HepG2 (cell line): ENCODE measurements at places on chromosomes 7 and 10.

- no peak for DNase-seq
These were observed 11.2 kb upstream of the GSTK1 start for GRCh38 chr7:143252006-143252405.

DNA sequence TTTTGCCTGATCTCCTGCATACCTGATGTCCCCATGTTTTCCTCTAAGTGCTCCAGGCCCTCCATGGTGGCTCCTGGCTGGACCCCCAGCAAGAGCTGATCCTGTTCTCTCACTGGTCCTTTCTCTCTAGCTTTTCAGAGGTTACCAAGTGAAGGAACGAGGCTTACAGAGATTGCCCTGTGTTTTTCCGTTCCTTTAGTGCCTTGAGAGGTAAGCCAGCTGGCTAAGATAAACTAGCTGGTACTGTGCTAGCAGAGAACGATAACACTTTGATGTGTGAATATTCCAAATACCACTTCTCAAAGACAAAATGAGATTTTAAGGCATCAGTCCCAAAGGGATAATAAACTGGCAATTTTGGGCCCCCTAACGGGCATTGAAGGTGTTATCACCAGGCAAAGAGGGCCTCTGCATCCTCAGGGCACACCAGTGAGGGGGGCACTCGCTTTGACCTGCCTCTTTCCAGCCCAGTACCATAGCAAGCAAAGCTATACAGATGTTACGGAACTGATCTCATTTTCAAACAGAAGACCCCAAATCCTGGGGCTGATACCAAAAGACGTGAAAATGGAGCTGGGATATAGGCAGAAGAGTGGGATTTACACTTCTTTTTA lies 8.4 kb upstream of the CCNY start:
- no peak for DNase-seq

DNA sequence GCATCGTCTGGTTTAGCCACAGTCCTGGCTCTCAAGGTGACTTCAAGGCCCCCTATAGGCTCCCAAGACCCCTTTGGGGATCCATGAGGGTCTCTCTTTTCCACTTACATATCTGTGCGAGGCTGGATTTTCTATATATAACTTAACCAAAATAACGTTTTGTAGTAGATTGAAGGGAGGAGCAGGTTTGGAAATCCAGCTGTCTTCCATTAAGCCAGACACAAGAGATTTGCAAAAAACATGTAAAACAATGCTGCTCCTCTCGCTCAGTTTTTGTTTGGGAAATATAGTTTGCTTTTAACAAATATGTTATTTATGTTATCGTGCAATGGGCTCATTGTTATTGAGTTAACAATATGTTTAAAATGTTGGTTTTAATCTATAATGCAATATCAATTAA lies 811.2 kb downstream of the TYW1 start:
- no peak for DNase-seq

- no peak for DNase-seq
These were observed 209.4 kb downstream of the CELF2 start for GRCh38 chr10:11227103-11227502.

GRCh38 chr7:48085942-48086341 lies 3.1 kb upstream of the UPP1 start:
- no peak for DNase-seq

GRCh38 chr7:78489476-78490240 lies 691.1 kb downstream of the PHTF2 start:
- DNase-seq, result no peak
